ENCODE measurements at places on chromosomes 2 and 18.

GRCh38 chr2:126358122-126358521 is 297.8 kb upstream of the GYPC start:
- DNase-seq = no peak

DNA sequence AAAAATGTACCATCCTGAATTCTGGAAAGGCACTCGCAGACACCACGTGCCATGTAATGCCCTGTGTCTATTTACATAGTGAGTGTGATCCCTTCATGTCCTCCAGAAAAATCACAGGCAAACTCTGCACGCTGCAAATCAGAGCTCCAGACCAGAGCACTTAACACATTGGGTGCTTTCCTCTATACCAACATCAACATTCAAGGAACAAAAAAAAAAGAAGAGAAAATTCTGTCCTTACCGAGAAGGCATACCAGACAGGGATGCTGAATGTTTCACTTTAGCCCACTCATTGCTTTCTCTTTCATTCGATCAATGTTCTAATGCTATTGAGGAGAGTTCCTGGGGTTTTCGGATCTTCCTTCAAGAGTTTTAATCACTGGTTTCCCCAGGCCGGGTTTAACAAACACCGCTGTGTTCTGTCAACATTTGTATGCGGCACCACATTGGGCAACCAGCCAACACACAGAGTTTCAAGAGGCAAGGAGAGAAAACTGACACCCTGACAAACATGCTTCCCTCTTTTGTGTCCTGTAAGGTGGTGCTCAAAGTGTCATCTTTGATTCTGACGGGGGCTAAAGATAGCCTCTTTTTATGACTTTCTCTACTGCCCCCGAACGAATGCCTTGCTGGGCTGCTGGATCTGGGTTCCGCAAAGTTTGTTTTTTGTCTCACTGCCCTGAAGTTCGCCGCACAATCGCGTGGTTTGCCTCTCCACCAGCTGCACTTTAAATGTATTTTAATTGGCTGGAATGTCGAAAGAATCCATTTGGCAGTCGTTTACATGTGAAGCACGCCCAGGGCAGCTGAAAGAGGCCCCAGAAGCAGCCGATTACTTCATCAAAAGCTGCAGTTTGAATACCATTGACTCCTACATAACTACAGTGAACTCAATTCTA is 106.4 kb upstream of the NCKAP5 start:
- DNase-seq = peak; percentile 81

DNA sequence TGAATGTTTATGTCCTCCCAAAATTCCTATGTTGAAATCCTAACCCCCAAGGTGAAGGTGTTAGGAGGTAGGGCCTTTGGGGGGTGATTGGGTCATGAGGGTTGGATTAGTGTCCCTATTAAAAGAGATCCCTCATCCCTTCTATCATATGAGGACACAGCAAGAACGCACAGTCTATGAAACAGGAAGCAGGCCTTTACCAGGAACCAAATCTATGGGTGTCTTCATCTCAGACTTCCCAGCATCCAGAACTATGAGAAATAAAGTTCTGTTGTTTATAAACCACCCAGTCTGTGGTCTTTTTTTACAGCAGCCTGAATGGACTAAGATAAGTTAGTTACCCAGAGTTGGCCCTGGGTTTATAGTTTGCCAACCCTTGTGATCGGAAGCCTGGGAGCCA is 153.1 kb downstream of the INO80D start:
- no peak for DNase-seq

- DNase-seq = no peak
Measured at GRCh38 chr18:24368749-24369148, 28.9 kb downstream of the OSBPL1A start.

DNA sequence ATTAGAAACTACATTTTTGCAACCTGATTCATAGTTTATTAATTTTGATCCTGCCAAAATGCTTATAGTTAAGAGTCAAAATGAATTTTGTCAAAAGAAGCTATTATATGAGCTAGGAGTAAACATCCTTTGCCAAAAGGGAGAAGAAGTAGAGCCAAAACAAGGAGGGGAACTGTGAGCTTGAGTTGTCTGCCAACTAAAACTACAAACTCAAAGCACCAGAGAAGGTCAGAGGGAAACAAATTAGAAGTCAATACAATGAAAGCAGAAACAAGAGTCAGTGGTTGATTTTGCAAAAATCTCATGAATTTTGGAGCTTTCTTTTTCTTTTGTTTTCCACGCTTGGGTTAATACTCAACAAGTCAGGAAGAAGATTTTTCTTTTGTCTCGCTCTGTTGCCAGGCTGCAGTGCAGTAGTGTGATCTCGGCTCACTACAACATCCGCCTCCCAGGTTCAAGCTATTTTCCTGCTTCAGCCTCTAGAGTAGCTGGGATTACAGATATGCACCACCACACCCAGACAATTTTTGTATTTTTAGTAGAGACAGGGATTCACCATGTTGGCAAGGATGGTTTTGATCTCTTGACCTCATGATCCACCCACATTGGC is 508.5 kb downstream of the RIT2 start:
- no peak for DNase-seq

- no peak for DNase-seq
Measured at GRCh38 chr2:241666627-241667400, 19.8 kb downstream of the DTYMK start.

DNA sequence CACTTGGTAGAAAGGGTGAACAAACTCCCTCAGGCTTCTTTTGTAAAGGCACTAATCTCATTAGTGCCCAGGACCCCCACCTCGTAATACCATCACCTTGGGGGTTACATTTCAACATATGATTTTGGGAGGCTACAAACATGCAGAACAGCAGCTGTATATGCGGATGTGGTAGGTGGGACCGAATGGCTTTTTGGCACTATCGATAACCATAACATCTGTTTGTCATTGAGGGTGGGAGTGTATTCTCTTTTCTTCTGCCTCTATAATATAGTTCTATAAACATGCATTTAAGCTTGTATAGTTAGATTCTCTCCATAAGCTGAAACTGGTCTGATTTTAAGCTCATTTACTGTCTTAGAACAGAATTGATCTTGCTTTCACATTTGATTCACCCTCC is 239.1 kb upstream of the BOD1L2 start:
- no peak for DNase-seq

GRCh38 chr2:3098231-3098630 is 279.4 kb downstream of the EIPR1 start:
- DNase-seq = no peak

DNA sequence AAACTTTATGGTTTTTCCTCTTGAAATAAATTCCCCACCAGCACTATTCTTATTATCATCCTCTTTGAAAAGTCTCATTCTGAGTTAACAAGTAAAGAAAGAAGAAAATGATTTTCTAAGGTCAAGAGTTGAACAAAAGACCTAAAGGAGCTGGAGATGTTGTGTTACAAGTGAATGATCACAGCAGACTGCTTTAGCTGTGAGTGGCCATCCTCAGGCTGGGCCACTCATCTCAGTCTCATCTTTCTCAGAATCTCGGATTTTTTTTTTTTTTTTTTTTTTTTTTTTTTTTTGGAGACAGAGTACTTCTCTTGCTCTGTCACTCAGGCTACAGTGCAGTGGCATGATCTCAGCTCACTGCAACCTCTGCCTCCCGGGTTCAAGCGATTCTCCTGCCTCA is 133.3 kb downstream of the CDH2 start:
- DNase-seq = no peak

- DNase-seq = no peak
Measured at GRCh38 chr2:172938713-172939375, 136.8 kb upstream of the MAP3K20 start.

GRCh38 chr2:139045524-139045923 is 265.3 kb upstream of the NXPH2 start:
- no peak for DNase-seq

GRCh38 chr2:88016960-88017779 is 823 bp upstream of the RNU2-63P start:
- DNase-seq = no peak

DNA sequence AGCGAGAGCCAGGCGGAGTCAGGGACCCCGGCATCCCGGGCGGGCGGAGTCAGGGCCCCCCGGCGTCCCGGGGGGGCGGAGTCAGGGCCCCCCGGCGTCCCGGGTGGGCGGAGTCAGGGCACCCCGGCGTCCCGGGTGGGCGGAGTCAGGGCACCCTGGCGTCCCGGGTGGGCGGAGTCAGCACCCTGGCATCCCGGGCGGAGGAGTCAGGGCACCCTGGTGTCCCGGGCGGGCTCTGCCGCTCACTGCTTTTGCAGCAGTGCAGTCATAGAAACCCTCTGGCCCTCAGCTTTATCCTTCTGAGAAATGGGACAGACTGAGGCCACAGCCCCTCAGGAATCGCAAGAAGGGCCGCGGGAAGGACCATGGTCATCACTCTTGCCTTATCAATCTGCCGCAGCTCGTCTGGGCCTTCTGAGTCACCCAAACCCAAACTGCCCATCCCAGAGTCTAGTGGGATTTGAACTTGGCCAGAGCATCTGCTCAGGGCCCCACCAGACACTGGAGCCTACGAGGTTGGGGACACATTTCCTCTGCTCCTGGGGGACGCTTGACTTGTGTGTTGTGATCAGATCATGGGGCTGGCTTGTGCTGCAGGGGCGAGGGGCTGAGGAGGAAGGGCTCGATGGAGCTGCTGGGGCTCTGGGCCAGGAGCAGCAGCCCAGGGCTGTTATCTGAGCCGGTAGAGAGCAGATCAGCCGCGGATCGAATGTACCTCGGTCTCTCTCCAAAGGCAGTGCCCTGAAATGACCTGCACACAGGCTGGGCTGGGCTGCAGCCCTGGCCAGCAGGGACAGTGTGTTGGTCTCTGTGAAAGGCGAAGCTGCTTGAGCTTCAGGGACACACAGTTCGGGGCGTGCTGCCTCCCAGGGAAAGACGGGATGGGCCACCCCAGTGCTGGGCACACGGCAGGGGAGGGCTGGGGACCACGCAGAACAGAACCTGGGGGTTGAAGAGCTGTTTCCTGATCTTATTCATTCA is 290.1 kb upstream of the HDAC4 start:
- DNase-seq = no peak

GRCh38 chr18:67650686-67651385 is 134.3 kb upstream of the DSEL start:
- DNase-seq = no peak

GRCh38 chr2:221170548-221170947 is 401.6 kb downstream of the EPHA4 start:
- DNase-seq = no peak

DNA sequence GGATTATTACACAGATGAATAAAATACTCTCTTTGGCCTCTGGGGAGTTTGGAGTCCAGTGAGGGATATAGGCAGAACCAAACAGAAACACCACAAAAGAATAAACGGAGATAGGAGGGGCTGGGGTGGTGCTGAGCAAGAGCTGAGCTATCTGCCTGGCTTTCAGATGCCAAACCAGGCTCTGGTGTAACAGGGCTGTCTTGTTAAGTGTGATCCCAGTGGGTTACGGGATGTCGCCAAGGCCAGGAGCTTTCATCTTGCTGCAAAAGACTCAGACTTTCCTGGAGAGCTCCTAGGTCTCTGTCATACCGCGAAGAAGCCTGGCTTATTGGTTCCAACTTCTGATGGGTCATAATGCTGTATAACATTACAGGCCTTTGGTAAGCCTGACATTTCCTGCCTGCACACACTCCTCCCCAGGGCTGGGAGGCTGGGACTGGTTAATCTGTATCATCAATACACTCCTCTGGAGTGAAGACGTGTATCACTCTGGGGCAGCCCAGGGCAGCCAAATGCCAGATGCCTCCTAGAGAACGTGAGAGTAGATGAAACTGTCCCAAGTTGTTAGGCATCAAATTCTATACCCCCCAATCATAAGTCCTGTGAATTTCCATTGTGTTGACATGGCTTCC is 60.5 kb downstream of the STPG4 start:
- DNase-seq = peak; percentile 73

DNA sequence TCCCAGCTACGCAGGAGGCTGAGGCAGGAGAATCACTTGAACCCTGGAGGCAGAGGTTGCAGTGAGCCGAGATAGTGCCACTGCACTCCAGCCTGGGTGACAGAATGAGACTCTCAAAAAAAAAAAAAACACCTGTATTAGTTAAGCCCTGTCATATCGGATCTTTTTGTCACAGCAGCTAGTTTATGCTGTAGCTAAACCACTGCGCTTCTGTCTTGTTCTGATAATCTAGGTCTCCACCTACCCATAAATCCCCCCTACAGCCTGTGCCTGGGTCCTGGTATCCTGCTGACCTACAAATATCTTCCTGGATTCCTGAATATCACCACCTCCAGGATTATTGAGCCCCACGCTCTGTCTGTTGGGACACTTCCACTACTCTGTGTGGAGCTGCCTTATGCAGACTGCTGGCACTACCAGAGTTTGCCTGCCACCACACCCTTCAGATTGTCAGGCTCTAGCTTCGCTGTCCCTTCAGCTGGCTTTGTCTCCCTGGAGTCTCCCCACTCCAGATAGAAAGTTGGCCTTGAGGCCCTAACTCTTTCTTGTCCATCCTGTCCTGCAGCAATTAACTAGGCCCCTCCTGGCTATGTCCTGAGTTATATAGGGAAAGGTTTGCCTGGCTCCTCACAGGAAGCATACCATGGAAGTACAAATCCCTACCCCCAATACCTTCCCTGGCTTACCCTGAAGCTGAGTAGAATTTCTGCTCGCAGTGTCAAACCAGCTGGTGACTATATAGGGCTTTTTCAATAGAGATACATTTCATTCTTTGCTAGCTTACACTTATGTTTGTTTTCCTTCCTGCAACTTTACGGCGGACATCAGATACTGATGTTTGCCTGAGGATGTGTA is 136.0 kb upstream of the SERTAD2 start:
- DNase-seq = no peak

- DNase-seq = no peak
Measured at GRCh38 chr2:74259191-74259590, 60.8 kb downstream of the MTHFD2 start.

DNA sequence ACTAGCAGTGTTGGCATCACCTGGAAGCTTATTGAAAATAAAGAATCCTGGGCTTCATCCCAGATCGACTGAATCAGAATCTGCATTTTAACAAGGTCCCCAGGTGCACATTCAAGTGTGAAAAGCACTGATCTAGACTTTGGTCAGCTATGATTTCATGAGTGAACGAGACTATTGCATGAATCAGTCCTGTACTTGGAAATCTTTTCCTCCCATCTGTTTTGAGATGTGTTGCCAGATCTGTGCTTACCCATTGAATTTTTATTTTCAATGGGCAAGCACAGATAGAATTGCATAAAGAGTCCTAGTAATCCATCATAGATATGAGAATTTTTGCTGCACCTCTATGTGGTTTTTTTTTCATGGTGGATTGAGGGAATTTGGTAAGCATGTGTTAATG is 64.0 kb downstream of the PMS1 start:
- DNase-seq = peak; percentile 44

GRCh38 chr2:231890896-231891513 is 35.2 kb downstream of the NPPC start:
- no peak for DNase-seq

DNA sequence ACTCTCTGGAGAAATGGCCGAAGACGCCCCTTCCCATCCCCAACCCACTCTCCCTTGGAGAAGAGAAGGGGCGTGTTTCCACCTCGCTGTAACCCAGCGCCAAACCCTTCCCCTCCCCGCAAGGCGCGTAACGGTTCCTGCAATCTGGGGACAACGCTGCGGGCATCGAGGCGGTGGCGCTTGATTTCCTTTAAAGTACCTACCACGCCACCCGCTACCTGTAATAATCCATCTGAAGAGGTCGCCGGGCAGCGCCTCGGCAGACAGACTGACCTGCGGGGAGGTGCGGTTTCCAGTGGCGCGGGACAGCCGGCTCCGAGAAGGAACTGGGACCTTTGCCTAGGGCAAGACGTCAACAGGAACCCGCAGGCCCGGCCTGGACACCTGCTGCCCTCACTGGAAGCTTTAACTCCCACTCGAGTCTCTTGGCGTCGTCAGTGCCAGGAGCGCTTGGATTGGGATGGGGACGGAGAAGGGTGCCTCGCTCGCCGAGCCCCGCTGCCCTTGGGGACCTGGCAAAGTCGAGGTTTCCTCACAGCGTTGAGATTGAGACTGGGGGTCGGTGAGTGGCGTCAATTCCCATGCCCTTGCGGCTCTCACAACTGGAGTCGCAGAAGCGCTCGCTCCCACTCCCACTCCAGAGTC is at the start of gene CYP1B1:
CYP1B1 (minus strand) TSS at position 645 of the 645 bp plus-strand sequence. CDS start 763 bp downstream, outside the sequence.
- peak; percentile 27 for DNase-seq
